ENCODE measurements at places on chromosomes 5 and 9.

DNA sequence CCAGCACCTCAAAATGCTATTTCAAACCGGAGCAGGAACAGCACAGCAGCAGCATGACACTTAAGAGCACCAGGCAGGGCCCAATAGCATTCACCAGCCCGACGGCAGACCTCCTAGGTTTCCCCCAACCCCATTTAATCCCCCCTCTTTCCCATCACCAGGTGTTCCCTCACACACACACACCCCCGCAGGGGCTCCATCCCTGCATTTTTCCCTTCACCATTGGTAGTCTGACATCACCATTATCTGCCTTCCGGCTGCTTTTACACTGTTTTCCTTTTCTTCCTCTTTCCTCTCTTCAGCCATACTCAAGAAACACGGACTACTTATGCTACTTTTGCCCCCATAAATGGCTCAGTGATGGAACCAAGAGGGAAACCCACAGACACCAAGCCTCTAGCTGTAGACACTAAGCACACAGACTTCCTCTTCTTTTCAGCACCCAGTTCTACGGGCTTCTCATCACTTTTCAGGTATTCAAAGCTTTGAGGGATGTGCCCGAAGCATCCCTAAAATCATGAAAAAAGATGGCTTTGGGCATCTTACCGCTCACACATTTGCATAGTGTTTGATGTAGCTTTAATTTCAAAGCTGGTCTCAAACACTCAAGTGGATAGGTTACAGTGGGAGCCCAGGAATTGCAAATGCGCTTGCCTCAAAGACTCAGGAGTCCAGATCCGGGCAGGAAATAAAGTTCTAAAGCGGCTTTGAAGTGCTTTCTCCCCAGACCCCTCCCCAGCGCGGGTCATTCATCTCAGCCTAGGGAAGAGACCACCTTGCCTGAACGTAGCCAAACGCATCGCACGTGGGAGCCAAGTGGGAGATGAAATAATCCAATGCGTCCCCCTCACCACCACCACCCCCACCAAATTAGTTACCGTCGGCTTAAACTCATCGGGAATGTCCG, 141.5 kb downstream of the TSSK1B start:
- DNase-seq, result peak; percentile 7

DNA sequence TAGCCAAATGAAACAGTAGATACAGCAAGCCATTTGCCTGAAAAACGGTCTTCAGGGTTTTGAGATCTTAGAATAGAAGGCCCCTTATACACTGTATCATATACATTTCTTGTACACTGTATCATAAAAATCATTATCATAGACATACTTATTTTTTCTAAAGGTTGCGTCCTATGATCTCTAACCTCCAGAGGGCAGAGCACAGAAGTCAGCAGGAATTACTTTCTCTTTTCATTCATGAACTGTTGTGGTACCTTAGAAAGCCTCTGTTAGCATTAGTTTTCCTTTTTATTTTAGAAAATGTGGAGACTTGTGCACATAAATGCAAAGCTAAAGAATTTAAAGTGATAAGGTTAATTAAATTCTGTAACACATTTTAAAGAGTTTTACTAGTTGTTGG, 115.4 kb downstream of the OXCT1 start:
- DNase-seq, result peak; percentile 69

DNA sequence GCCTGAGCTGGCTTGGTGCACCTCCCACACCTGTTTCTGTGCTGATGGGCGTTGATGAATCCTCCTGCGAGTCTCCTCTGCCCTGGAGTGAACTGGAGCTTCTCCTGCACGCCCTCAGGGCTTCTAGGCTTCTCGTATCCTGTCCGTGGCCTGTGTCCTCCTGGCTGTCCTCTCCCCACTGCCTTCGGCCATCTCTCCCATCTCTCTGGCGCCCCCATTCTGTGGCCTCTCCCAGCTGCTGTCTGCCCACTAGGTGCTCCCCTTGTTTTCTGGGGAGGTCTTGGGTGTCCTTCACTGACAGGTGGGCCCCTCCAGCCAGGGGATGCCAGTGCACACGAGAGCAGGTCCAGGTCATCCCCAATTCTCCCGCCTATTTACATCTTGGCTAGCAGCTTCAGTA, 28.8 kb downstream of the AHRR start:
- no peak for DNase-seq

DNA sequence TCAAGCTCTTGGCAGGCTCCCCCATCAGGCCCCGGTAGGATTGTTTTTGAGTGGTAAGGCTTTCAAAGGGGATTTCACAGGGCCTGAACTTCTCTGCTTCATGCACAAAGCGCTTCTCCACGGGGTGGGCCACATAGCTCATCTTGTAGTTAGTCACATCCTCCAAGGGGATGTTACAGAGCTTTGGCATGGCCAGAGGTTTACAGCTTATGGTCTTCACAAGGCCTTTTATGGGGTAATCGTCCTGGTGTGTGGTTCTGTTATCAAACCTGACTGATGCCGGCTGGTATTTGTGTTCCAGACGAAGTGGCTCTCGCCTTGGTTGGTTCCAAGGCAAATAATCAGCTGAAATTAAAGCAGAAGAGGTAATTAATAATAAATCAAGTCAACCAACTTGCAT, 104.3 kb downstream of the SAXO1 start:
- DNase-seq, result no peak

- no peak for DNase-seq
These were observed 181.6 kb upstream of the TLE4 start for GRCh38 chr9:79390077-79390698.

DNA sequence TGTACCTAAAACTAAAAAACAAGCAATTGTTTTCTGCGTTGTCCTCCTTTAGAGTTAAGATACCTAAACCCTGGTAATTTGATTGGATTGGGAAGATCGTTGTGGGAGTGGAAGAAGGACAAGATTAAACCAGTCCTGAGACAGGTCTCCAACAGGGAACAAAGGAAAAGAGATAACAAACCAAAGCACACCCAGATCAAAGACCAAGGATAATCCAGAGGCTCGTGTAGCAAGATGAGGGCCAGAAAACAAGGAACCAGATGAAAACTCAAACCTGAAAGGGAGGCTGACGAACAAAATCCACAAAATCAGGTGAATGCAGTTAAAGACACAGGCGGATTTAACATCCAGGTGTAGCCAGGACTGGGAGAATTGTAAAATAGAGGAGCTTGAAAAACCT, 618.1 kb downstream of the SLCO4C1 start:
- no peak for DNase-seq

- DNase-seq, result no peak
These were observed 11.7 kb downstream of the KCNV2 start for GRCh38 chr9:2729003-2729402.

GRCh38 chr5:18370531-18370930, 736.3 kb downstream of the TAF11L14 start:
- no peak for DNase-seq

DNA sequence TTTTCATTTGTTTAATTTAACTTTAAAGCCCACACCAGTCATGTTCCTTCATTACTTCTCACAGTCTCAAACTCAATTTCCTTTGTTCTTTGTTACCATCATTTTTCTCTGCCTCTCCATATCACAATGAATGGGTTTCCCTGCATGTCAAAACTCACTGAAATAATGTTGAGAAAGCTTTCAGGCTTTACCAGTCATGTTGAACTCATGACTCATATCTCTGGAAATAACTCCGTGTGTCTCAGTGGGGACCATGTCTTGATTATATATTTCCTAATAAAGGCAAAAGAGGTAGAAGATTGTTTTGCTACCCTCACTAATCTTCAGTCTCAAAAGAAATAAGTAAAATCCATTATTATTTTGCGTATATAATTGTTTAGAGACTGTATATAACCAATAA, 231.2 kb downstream of the CHSY3 start:
- DNase-seq, result no peak

DNA sequence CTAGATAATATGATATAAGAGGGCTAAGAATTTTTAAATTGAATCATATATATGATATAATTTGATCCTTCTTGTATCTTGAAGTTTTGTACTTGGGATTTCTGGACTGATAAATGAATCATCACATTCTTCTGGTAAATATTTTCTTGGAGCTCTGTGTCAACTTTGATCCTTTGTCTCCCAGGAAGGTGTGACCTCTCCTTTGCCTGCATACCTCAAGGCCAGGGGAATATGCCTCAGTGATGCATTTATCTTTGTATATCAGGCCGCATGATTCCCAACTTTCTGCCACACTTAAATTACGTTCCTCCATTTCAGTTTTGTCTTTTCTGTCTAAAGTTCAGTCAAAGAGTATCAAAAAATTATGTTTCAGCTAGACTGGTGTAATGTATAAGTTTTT, 101.2 kb downstream of the NLN start:
- DNase-seq, result no peak

GRCh38 chr5:98497418-98497817, 276.0 kb upstream of the RGMB start:
- no peak for DNase-seq

DNA sequence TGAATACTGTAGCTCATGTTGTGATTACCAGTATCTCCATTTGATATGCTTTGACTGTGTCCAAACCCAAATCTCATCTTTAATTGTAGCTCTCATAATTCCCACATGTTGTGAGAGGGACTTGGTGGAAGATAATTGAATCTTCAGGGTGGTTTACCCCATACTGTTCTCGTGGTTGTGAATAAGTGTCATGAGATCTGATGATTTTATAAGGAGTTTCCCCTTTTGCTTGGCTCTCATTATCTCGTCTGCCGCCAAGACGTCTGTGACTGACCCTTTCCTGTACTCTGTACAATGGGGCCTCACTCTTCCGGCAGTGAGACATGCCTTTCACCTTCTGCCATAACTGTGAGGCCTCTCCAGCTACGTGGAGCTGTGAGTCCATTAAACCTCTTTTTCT, 59.3 kb downstream of the TRIO start:
- peak; percentile 85 for DNase-seq

- DNase-seq, result peak; percentile 1
These were observed 360.3 kb downstream of the LRRC70 start for GRCh38 chr5:62938927-62939326.

- DNase-seq, result peak; percentile 29
These were observed 220.2 kb upstream of the DMRT1 start for GRCh38 chr9:621201-621855.

- no peak for DNase-seq
These were observed 9.3 kb downstream of the SLC46A2 start for GRCh38 chr9:112881331-112881730.

GRCh38 chr9:13715430-13715829, 435.9 kb upstream of the MPDZ start:
- no peak for DNase-seq

DNA sequence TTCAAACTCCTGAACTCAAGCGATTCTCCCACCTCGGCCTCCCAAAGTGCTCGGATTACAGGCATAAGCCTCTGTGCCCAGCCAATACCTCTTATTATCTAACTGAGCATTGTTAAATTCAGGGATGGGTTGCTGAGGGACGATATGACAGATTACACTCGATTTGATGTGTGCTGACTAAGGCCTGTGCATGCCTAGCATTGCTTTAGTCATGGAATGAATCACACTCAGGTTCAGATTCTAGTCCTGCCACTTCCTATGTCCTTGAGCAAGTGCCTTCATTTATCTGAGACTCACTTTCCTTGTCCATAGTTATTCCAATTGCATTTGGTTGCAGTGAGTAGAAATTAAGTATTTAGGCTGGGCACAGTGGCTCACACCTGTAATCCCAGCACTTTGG, 19.5 kb downstream of the THBS4 start:
- no peak for DNase-seq

DNA sequence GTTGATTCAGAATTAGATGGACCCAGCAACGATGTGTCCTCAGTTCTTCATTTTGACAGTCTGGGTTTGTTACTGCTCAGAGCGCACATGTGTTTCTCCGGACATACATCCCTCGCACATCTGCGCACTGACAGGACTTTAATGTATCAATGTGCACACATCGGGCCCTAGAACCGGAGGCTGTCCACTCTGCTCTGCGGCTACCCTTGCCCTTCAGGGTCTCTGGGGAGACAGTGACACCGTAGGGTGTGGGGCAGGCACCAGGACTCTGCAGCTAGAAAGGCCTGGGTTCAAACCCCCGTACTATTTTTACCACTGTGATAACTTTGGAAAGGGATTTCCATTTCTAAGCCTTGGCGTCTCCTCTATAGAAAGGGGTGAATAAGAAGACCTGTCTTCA, 23.5 kb upstream of the LPCAT1 start:
- no peak for DNase-seq

DNA sequence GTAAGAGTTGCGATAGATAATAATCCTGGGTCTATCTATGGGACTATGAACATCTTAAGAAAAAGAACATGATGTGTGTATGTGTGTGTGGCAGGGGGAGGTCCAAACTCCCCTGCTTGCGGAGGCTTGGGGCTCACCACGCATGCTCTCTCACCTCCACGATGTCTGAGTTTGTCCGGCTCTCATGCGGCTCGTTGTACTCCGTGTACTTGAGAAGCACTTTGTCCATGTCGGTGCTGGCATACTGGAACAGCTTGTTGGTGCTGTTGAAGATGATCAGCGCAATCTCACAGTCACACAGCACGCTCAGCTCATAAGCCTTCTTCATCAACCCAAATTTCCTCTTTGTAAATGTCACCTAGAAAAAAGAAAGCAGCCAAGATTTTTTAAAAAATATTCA, 78.5 kb downstream of the MEF2C start:
- no peak for DNase-seq

- DNase-seq, result no peak
These were observed 25.1 kb downstream of the PALM2AKAP2 start for GRCh38 chr9:109805050-109805449.

GRCh38 chr9:82299870-82300269, 311.3 kb downstream of the SPATA31D1 start:
- no peak for DNase-seq

GRCh38 chr9:94533601-94534000, 21.3 kb upstream of the PCAT7 start:
- no peak for DNase-seq

- DNase-seq, result no peak
These were observed 167.7 kb downstream of the AOPEP start for GRCh38 chr9:94894094-94894699.
